ENCODE measurements at places on chromosomes 4 and X.

DNA sequence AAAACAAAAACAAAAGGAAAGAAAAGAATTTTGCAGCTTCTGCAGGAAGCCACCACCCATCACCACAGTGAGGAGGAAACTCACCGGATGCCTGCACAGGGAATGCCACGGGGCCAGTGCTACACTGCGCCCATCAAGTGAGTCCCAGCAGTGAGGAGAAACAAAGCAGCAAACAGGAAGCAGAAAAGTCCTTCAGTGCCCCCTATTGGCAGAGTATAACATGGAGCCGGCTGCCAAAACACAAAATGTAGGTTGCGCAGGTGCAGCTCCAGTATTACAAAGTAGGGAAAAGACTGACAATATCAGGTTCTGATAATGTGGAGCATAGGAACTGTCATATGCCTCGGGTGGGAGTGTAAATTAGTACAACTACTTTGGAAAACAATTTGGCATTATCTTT is 23.3 kb upstream of the SCML2 start:
- DNase-seq: no peak

GRCh38 chr4:142356801-142357200 is 489.3 kb downstream of the INPP4B start:
- no peak for DNase-seq

GRCh38 chr4:40832175-40832574 is 82.4 kb downstream of the NSUN7 start:
- no peak for DNase-seq

DNA sequence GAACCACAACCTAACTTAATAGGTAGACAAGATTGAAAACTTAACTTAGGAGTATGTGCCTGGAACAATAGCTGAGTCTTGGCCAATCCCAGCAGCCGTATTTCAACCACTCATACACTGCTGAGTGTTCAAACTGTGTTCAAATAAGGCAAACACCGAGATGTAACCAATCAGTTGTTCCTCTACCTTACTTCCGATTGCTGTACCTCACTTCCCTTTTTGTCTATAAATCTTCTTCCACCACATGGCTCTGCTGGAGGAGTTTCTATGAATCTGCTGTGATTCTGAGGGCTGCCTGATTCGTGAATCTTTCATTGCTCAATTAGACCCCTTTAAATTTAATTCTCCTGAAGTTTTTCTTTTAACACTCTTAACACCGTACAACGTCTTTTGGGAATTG is 108.0 kb downstream of the ANAPC4 start:
- no peak for DNase-seq

GRCh38 chr4:186248643-186249042 is 17.3 kb upstream of the F11 start:
- no peak for DNase-seq

DNA sequence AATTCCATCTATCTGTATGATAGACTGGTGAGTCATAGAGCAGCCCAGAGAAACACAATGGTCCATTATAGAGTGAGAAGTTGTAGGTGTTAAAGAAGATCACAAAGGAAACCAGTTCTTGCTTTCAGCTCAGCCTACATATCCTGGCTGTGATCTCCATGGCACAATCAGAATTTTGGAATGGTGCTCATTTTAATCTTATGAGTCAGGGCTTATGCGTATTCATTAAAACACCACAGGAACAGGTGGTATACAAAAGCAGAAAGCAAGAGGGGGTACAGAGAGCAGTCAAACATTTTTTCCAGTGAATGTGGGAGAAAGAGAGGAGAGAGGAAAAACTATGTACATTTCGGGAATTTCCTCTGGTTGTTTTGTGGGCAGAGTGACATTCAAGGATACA is 126.9 kb downstream of the MFAP3L start:
- DNase-seq: no peak

DNA sequence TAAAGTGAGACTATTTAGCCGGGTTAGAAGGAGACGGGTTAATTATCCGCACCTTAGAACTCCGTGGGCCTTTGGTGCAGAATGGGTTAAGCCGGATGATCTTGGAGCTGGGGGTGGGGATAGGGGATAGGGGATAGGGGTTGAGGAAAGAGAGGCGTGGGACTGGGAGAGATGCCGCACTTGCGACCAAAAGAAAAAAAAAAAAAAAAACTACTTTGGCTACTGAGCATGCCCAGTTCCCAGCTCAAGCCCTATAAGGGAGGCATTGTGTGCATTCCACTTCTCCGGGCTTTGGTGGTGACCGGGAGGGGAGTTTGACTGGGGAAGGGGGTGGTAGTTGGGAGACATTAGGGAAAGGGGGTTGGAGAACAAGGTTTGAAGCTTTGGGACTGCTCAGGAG is at the start of gene SLITRK4:
Gene SLITRK4 (minus strand): TSS at position 187 of the 400 bp plus-strand sequence. CDS start 4,993 bp downstream, outside the sequence.
- no peak for DNase-seq

GRCh38 chr4:74072739-74073138 is 26.3 kb downstream of the CXCL2 start:
- DNase-seq: no peak

DNA sequence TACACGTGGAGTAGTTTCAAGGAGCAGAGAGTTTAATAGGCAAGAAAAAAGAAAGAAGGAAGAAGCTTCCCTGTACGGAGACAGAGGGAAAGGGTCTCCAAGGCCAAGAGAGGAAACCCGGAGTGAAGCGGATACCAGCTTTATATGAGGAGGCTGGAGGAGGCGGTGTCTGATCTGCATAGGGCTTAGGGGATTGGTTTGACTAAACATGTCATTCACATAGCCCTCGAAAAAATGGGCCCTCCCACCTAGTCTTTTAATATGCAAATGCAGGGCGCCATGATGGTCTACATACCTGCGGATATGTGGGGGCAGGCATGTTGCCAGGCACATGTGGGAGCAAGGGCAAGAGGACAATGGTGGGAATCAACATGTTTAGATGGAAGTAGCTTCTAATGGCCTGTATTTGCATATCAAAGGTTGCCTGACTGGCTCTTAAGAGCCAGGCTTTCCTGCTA is 103.1 kb upstream of the UGT8 start:
- no peak for DNase-seq

- DNase-seq: no peak
Measured at GRCh38 chrX:41796577-41796976, 72.6 kb downstream of the GPR82 start.

DNA sequence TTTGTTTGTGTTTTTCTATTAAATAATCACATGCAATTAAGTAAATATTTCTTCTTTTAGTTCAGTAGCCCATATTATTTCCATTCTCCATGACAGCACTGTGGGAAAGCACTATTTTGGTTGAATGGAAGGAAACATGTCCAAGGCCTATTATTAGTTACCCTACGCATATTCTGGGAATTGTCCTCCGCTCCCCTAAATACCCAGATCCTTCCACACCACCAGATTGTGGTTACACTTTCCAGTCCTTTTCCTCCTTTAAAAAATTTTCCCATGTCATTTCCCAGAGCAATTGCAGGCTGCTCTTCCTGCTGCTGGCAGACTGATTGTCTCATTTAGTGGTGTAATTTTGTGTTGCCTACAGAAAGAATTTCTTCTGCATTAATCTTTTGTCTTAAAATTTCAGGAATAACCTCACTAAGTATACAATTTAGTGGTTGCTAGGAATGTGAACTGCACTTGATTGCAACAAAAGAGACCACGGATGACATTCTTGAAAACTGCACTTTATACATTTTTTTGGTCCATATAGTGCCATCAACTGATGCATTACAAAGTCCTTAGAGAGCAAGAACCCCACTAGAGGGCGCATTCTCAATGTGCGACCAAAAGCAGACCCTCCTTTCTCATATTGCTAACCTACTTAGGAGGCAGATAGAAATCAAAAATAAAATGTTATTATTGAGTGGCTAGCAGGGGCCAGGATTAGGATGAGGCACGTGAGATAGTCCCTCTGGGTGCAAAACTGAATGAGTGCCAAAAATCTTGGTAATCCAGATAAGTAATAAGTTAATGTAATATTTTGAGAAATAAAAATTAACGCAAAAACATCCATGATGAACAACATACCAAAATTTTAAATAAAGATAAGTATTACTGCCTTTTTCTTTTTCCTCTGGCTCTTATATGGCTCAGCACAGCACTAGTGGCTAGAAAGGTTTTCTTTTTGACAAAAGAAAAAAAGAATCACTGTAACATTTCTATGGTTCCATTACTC is 98.8 kb upstream of the IQCM start:
- DNase-seq: no peak

DNA sequence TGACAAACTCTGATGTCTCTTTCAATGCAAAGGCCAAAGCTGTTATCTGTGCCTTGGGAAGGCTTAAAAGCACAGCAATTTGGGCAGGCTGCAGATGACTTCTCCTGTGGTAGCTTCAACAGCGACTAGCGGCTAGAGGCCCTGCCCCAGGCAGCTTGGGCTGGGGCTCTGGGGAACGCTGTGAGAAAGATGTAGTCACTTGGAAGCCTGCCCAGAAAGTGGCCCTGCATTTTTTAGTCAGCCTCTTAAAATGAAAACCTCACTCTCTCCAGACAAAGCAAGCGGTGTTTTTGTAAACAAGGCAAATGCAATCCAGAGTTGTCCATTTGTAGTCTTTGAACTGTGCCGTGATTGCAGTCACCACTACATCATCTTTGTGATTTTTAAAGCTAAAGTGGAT is 27.5 kb downstream of the PCYT1B start:
- no peak for DNase-seq

GRCh38 chrX:100662796-100663195 is 18.8 kb downstream of the SRPX2 start:
- no peak for DNase-seq
